ENCODE measurements at places on chromosomes 2 and 18.

- DNase-seq: no peak
These were observed 62.1 kb downstream of the NUP35 start for GRCh38 chr2:183186296-183186695.

DNA sequence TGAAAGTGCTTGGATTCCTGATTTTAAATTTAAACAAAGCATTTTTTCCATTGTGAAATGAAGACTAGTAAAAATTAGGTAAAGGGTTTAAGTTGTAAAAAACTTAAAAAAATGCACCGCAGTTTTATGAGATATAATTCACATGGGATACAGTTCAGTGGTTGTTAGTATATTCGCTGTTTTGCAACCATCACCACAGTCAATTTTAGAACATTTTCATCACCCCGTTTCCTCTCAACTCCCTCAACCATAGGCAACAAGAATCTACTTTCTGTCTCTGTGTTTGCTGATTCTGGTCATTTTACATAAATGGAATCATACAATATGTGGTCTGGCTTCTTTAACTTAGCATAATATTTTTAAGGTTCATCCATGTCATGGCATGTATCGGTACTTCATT lies 4.0 kb downstream of the DGKD start:
- DNase-seq: no peak

DNA sequence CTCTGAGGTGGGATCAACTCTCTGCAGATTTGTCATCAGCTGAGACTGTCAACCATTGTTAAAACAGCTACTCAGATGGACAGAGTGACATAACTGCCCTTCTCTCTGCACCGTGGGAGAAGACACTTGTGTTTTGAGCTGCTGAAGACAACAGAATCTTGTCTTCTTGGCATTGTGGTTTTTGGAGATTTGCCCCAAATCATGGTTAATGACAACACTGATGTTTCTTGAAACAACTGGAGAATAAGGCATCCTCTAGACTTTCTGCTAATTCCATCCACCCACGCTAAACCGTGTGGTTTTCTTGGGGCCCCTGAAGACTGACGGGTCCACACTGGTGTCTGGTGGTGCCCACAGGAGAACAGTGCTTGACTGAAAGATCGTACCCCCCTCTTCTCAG lies 39.5 kb downstream of the SH3BP4 start:
- DNase-seq: no peak

GRCh38 chr2:68250652-68251186 lies 1.6 kb downstream of the PPP3R1 start:
- no peak for DNase-seq

GRCh38 chr2:1504311-1504750 lies 91.1 kb downstream of the TPO start:
- DNase-seq: no peak
